ENCODE measurements at places on chromosomes 12 and 14. TPM values are rescaled to one million over a fixed set of nuclear protein-coding genes. Genes with fewer than 3 reads are reported as not detected.

The COX8C gene
- total RNA-seq, result not detected

The MYF5 gene
- total RNA-seq, result not detected

The ESR2 gene
- total RNA-seq, result under 0.01 TPM

The IFT43 gene
- 23.1 TPM for total RNA-seq

The OVCH1 gene
- total RNA-seq, result not detected

The NFATC4 gene
- 1.0 TPM for total RNA-seq

The OLR1 gene
- total RNA-seq, result not detected

DNA sequence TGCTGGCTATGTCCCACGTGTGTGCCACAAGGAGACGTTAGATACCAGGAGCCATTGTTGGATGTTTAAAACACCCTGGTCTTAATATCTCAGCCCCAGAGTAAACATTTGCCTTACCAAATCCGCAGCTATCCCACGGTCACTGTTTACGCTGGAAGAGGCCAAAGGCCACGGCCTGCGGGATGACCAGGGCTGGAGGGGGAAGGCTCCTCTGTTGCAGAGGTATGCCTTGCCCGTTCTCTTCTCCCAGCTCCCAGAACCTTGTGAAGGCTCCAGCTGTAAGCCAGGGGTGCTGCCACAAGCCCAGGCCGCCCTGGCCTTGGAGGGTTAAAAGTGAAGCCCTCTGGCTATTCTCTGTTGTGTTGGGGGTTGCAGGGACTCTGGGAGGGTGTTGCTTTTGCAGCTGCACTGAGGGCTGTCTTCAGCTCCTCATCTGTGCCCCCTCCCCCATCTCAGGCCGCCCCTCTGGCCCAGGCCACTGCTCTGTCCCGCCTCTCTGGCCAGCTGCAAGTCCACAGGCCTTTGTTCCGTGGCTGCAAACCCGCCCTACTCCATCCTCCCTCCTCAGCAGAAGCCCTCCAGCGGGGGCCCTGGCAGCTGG is 2.5 kb downstream of the PLEKHG3 start:
- no peak for DNase-seq

- no peak for DNase-seq
Measured at GRCh38 chr12:102900389-102900788, 16.7 kb downstream of the PAH start.

Data from dermis microvascular lymphatic vessel endothelial cell (primary cell).